ENCODE measurements at places on chromosomes 4 and X. TPM values are rescaled to one million over a fixed set of nuclear protein-coding genes. Genes with fewer than 3 reads are reported as not detected.

TMPRSS11F gene
- total RNA-seq = 12.4 TPM

IL2 gene
- total RNA-seq = not detected

NAP1L5 gene
- 1.0 TPM for total RNA-seq

CENPE gene
- total RNA-seq = 14.1 TPM

GLRA2 gene
- not detected for total RNA-seq

PCSK1N gene
- 0.36 TPM for total RNA-seq

EDNRA gene
- total RNA-seq = 5.5 TPM

RAI2 gene
- total RNA-seq = 1.1 TPM

TMEM150C gene
- 0.80 TPM for total RNA-seq

DNA sequence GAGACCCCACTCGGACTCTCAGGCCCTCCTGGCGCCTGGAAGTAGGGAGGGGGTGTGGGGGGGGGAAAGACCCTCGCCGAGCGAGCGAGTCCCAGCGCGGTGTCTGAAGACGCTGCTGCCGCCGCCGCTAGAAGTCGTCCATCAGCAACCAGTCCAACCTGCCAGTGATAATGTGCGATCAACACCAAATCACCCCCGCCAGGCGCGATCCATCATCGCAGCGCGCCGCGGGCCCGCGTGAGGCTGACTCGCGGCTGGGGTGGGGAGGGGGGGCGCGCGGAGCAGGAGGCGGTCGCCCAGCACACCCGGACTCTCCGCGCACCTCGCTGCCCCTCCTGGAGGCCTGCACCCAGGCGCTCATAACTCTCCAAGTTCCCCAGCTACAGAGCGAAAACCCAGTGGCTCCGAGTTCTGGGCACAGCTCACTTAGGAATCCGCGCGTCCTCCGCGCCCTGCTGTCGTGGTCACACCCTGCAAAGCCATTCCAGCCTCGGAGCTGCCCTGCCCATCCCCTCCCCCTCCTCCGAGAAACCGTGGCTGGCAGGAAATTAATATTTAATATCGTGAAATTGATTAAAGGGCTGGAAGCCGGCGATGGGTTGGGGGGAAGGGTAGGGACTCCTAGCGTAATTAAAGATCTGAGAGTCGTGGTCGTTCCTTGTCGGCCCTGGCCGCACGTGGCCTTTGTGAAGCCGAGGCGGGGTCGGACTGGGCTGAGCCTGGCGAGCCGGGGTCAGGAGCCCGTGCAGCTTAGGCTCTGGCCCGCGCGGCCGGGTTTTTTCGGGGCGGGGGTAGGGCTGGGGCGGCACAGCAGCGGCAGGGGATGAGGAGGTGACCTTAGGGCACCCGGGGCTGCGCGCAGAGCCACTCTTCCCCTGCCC is 58.1 kb upstream of the BCOR start:
- no peak for ATAC-seq

DNA sequence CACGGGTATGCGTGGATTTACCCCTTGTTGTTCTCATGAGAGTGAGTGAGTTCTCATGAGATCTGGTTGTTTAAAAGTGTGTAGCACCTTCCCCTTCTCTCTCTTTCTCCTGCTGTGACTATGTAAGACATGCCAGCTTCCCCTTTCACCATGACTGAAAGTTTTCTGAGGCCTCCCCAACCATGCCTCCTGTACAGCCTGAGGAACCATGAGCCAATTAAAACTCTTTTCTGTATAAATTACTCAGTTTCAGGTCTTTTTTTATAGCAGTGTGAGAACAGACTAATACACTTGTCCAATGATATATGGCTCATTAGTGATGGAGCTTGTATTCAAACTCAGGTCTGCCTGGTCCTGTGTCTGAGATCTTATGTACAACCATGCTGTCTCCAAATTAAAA is 28.5 kb upstream of the RTL3 start:
- ATAC-seq = no peak

DNA sequence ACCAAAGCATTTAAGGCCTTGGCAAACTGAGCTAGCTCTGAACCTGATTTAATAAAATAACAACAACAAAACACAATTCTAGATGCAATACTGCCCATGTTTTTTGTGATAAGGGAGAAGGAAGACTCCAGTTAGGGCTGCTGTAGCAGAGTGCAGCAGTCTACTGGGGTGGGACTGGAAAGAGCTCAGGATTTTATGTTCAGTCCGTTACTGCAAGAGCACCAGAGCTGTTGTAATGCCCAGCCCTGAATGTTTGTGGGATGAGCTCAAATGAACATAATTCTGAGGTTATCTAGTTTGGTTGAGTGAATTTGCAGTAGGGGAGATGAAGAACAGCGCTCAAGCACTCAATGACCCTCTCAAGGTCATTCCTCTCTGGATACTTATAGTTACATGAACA is 743.8 kb downstream of the FAT4 start:
- ATAC-seq = no peak

DNA sequence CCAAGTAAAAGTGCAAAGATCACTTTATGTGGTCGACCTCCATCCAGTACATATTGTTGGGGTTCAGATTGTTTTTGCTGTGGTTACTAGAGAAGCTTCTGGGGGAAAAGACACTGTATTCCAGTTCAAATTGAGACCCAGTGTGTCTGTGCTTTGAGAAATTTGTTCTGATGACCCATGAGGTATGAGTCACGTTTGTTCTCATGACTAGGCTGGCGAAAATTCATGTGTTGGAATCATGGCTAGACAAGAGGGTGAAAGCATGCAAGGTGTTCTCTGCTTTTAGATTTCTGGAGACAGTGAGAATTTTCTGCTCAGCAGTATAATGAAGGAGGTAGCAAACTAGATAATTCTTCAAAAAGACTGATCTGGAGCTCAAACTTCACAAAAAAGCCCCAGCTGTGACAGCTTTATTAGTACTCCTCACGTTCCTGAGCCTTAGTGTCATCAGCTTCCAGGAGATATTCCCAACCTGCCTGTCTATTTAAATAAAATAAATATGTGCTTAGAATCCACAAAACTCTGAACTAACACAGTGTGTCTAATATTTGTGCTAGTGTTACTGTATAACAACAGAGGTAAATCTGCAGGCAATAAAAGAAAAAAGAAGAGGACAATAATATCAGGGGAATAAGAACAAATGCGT is 24.4 kb upstream of the FAM47B start:
- ATAC-seq = no peak

DNA sequence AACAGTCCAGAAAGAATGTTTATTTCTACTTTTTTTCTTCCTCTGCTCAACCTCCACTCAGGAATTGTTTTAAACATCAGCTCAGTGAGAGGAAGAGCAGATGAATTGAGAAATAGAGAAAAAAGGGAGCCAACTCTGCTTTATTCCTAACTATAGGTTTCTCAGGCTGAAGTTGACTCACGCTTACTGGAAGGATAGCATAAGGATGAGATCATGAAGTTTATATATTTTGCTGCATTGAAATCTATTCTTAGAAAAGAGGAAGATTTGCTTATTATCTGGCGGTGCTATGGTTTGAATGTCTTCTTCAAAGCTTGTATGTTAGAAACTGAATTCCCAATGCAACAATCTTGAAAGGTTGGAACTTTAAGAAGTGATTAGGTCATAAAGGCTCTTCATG is 1673.4 kb upstream of the PCDH7 start:
- no peak for ATAC-seq

DNA sequence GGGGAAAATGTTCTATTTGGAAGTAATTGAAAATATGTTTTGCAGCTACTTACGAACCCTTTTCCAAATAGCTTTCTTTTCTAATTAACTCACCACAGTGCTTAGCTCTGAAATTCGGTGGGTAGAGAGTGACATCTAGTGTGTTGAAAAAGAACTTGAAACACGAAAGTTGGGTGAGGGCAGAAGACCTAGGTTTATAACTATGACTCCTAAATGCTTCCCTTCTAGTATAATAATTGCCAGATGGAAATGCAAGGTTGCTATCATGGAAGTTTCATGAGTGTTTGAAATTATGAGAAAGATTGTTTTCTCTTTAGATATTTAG is 77.3 kb upstream of the NOCT start:
- peak; percentile 67 for ATAC-seq

- peak; percentile 86 for ATAC-seq
Observed at GRCh38 chr4:37584071-37584470, 102.1 kb downstream of the RELL1 start.

- ATAC-seq = no peak
Observed at GRCh38 chrX:96752781-96753180, 68.1 kb downstream of the DIAPH2 start.

DNA sequence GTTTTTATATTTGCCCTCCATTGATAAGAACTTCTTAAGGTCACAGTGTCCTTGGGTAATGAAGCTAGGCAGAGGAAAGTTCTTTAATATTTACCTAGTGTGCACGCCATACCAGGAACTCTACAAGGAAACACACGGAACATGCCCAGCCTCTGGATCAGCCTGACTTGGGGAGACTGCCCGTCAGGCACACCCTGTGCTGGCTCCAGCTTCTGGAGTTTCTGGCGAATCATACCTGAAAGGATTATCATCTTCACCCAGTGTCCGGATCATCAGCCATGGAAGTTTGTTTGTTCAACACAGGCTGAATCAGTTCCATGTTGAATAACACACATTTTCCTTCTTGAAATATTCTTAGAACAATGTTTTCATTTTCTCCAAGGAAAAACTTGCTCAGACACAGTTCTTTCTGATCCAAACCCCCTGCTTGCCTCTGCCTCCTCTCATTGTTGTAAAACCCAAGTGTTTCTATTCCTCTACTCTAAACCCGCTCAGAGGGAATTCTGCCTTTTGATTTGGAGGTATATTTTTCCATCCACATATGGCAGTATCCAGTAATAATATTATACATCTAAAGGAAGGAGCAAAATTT is 176.7 kb downstream of the SHROOM3 start:
- peak; percentile 90 for ATAC-seq

DNA sequence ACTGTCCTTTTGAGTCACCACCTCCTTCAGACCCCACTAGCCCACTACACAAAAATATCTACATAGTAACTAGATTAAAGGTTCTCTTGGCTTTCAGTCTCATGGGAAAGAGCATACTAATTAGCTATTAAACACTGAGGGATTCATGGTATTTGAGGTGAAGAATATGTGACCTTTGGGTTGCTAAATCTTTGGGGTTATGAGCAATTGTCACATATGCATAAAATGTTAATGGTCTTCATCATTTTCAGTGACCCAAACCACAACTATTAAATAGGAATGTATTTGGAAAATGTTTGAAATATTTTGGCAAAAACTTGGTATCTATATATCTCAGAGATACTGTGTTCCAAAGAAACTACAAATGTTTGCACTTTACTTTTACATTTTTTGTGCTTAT is 365.1 kb downstream of the MAGEB5 start:
- no peak for ATAC-seq

DNA sequence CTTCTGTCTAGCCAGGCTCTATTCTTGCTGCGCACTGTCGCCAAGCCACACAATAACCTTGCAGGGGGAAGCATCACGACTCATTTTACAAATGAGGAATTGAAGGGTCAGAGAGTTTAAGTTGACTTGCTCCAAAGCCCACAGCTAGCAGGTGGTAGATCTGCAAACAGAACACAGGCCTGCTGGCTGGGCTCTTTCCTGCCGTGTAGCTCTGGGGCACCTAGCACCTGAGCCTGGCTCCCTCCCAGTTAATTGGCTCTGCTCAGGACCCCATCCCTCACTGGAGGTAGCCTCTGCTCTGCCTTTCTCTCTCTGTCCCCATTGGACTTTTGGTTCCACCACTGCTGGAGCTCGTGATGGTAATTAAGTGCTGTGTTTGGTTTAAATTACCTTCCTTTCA is 98.5 kb downstream of the NSUN7 start:
- ATAC-seq = no peak

- no peak for ATAC-seq
Observed at GRCh38 chr4:134537701-134538100, 336.1 kb upstream of the PABPC4L start.

- peak; percentile 45 for ATAC-seq
Observed at GRCh38 chrX:151871244-151871643, 41.4 kb upstream of the MAGEA4 start.

DNA sequence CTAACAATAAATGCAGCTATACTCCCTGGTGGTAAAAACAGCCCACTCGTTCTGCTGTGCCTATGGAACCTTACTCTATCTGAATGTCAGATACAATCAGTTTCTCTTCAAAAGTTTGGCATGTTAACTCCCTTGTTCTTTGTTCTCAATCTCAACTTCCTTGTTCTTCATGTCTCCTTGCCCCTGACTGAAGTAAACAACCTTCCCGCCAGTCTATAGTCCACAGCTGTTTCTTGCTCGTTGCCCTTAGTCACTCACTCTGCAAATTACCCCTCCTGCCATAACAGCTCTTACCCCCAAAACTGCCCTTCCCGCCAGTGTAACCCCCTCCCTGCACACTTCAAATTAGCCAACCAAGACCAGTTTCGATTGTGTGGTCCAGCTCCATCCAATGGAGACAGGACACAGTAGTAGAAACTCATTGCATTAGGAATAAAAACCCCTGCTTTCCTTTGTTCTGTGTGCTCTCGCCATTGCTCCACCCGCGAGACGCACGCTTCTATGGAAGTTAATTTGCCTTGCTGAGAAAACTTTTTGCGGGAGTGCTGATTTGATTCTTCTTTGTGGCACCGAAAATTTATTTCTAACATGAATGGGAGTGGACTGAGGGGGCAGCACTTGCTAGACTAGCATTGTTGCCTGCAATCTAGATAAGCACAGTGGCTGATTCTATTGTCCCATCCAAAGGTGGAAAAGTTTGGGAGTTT is 7.1 kb upstream of the GPR82 start:
- ATAC-seq = no peak

DNA sequence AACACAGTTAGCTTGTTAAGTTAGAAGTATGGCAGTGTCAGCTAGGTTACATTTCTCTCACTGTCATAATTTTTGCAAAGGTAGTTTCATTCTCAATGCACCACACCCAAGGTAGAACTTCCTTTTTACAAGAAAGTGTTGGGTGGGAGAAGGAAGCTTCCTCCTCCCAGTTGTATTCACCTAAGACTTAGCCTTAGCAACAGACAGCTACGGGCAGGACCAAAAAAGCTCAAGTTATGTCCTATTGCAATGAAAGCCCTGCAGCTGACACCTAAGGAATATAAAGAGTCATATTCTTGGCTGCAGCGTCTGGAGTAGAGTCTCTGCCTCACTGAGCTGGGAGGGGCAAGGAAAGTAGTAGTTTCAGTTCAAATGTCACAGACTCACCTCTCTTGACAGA is 25.1 kb upstream of the PRDM8 start:
- peak; percentile 56 for ATAC-seq

DNA sequence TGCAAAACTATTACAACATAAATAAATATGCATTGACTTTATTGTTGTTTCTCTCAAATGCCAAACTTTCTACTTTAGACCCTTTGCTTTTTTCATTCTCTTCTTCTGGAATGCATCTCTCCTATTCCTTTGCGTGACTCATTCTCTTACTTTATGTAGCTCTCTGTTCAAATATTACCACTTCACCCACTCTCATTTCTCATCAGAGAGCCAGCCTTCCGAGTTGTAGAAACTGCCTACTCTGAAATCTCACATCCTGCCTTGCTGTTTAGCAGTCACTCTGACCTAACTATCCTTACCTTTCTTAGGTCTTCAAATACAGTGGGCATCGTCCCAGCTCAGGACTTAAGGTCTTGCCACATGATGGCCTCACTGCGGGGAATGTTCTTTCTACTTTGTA is 143.5 kb downstream of the GALNTL6 start:
- ATAC-seq = no peak

GRCh38 chrX:22963196-22963595 is 36.6 kb upstream of the DDX53 start:
- no peak for ATAC-seq

- ATAC-seq = no peak
Observed at GRCh38 chrX:458631-459061, 71.9 kb upstream of the PPP2R3B start.

GRCh38 chrX:100417681-100418080 is 7.6 kb upstream of the PCDH19 start:
- ATAC-seq = no peak

- no peak for ATAC-seq
Observed at GRCh38 chr4:162921178-162921785, 245.4 kb downstream of the NAF1 start.

All from esophagus mucosa (tissue), 1 donor.